ENCODE measurements at places on chromosomes 5 and 9.

GRCh38 chr5:43533646-43534045 is 18.7 kb upstream of the C5orf34 start:
- no peak for DNase-seq

GRCh38 chr9:121297389-121297788 is 29.4 kb downstream of the GSN start:
- DNase-seq = no peak

- no peak for DNase-seq
Measured at GRCh38 chr9:3699883-3700282, 174.1 kb upstream of the RFX3 start.

- DNase-seq = no peak
Measured at GRCh38 chr5:91219803-91220371, 163.2 kb downstream of the ARRDC3 start.

GRCh38 chr5:120017513-120017912 is 388.2 kb downstream of the FAM170A start:
- DNase-seq = no peak

All from stomach (tissue), 19 donors.